ENCODE measurements at places on chromosomes 11 and 22.

GRCh38 chr22:38272373-38273134, at the start of gene TMEM184B:
Gene TMEM184B, minus strand, starts transcription at chr22:38273010. Its CDS starts 25,049 bp downstream, at chr22:38247961.
- DNase-seq, result peak; percentile 75

GRCh38 chr11:72621008-72621610, 53.1 kb downstream of the PDE2A start:
- DNase-seq, result no peak

DNA sequence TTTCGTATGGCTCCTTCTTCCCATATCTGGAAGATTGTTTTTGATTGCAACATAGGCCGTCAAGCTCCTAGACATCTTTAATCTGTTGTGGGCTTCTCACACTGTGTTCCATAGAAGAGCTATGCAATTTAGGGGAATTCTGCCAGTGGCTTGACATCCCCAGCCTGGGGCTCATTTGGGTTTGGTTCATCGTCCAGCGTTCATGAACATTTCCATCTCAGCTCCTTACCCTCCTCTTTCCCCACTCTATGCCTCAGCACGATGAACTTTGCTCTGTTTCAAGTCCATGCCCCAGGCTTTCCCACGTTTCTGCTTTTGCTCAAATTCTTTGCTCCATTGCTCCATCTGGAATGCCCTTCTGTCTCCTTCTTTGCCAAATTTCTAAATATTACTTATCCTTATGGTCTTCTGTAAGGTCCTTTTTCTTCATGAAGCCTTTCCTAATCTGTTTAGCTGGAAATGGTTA, 26.1 kb upstream of the CLMP start:
- no peak for DNase-seq

DNA sequence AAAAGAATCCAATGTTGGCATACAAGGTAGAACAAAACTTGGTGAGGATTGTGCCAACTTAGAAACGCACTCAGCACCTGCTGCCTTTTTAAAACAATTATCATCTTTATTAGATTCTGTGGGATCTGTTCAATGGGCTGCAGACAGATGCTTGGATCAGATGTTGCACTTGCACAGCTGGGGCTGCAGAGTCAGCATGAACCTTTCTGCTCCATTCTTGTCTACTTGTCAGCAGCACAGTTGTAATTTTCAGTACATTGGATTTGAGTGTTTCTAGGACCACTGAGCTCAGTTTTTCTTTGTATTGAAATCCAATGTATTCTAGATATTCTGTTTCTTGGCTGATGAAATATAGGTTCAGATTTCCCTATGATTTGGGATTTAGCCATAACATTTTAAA, 164.5 kb downstream of the LUZP2 start:
- DNase-seq, result no peak

DNA sequence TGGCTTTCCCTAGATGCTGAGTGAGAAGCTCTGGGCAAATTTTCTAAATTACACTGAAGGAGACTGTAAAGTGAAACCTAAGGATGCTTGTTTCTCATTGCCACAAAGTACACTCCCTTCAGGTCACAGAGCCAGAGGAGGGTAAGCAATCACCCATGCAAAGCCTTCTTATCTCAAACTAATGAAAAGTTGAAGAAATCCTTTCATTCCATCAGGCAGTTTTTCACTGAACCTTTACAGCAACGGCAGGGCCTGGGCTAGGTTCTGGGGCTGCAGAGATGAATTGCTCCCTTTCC, 106.2 kb downstream of the RASSF10 start:
- DNase-seq, result no peak

GRCh38 chr22:35633520-35633919, 14.7 kb upstream of the APOL6 start:
- no peak for DNase-seq

DNA sequence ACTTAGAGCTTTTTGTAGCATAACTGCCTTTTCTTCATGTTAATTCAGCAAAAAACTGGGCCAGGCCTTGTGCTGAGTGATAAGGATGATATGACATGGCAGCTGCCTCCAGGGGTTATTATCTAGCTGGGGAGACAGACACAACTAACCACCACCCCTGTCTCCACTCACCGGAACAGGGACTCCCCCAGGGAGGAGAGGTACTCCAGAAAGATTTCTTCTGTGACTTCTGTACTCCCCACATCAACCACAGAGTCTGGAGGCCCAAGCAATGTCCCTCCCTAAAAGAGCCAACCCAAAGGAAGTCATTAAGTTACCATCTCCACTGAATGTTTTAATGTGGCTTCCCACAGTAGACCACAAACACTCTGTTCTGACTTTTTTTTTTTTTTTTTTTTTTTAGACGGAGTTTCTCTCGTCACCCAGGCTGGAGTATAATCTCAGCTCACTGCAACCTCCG, 14.3 kb upstream of the PMM1 start:
- peak; percentile 41 for DNase-seq

GRCh38 chr22:17920145-17920605, 104.2 kb downstream of the MICAL3 start:
- DNase-seq, result no peak

- DNase-seq, result no peak
Observed at GRCh38 chr11:69694781-69695180, 9.0 kb downstream of the FGF19 start.

- no peak for DNase-seq
Observed at GRCh38 chr11:31966846-31967245, 124.0 kb upstream of the RCN1 start.

GRCh38 chr22:32410459-32410858, 1.6 kb downstream of the RTCB start:
- no peak for DNase-seq

GRCh38 chr11:112374486-112375140, 114.0 kb upstream of the PLET1 start:
- DNase-seq, result no peak

- DNase-seq, result no peak
Observed at GRCh38 chr11:10779086-10779485, 28.0 kb downstream of the CTR9 start.

GRCh38 chr11:76266286-76267100, 60.2 kb upstream of the WNT11 start:
- DNase-seq, result no peak

DNA sequence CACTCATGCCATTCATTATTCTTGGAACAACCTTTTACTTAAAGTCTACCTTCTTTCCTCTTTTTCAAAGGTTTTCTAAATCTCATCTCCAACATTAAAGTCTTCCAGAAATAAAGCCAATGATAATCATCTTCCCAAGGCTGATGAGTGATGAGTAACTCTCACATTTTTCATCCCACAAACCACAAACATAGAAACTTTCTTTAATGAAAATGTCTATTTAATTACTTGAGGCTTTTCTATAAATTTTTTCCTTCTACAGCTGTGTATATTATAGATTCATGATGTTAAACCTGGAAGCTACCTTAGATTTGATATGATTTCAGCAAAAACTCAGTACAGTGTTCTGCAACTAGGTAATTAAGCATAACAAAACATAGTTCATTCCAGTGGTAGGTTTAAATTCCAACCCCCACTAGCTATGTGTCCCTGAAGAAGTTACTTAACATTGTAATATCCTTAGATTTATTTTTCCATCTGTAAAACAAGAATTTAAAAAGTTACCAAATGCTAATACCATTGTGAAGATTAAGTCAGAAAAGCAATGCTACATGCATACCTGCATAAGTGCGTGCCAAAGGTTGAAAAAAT, 845.4 kb downstream of the KCNA4 start:
- DNase-seq, result no peak

DNA sequence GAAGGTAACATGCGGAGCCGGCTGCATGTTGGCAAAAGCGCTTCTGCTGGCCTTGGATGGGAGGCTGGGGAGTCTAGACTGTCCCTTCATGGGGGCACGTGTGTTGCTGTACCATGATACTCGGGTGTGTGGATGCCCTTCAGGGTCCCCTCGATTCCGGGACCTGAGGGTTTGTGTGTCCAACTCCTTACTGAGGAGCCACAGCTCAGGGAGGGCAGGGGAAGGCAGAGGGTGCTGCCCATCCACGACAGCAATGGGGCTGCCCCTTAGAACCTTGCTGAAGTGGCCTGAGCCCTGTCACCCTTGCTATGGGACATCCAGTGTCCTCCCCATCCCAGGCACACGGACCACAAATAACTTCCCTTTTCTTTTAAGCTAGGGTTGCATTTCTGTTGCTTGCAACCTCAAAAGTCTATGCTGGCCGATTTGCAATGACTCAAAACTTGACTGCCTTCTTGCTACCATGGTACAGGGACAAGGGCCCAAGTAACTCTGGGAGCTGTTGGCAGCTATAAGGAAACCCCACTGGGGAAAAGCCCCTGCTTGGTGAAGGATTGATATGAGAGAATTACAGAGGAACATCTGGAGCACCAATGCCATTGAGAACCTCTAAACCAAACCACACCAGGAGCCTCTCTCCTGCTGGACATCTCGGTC, 43.8 kb downstream of the RTL6 start:
- no peak for DNase-seq

GRCh38 chr11:69667619-69668604, 7.2 kb downstream of the LTO1 start:
- DNase-seq, result no peak

DNA sequence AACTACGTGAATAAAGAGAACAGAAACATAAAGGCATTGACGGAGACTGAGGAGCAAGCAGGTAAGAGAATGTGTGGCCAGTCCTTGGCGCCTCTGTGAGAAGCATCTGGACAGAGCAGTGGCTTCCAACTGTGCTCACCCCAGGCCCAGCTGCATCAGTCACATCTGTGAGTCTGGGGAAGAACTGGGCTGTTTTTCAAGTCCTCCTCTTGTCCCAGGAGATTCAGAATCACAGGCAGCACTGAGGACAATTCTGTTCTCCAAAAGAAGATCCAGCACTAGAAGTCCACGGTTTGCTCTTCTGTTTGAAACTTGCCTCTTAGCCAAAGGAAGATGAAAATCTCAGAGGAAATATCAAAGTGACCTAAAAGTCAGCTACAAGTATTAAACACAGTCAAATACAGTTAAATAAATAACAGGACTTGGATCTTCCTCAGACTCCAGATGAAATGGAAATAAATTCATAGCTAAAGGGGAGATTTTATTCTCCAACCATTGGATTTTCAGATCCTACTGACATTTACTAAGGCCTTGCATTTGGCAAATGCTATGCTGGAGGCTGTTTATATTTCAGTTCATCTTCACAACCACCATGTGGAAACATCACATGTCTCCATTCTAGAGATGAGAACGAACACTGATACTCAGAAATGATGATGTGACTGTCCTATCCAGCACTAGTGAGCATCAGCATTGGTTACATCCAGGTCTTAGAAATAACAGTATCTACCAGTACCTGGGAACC, 14.1 kb downstream of the FAM181B start:
- no peak for DNase-seq

- no peak for DNase-seq
Observed at GRCh38 chr11:77470971-77471370, 2.9 kb downstream of the PAK1 start.

GRCh38 chr11:7511401-7511800, 2.4 kb upstream of the PPFIBP2 start:
- DNase-seq, result no peak

GRCh38 chr11:6298605-6299004, 21.7 kb downstream of the CAVIN3 start:
- DNase-seq, result no peak

DNA sequence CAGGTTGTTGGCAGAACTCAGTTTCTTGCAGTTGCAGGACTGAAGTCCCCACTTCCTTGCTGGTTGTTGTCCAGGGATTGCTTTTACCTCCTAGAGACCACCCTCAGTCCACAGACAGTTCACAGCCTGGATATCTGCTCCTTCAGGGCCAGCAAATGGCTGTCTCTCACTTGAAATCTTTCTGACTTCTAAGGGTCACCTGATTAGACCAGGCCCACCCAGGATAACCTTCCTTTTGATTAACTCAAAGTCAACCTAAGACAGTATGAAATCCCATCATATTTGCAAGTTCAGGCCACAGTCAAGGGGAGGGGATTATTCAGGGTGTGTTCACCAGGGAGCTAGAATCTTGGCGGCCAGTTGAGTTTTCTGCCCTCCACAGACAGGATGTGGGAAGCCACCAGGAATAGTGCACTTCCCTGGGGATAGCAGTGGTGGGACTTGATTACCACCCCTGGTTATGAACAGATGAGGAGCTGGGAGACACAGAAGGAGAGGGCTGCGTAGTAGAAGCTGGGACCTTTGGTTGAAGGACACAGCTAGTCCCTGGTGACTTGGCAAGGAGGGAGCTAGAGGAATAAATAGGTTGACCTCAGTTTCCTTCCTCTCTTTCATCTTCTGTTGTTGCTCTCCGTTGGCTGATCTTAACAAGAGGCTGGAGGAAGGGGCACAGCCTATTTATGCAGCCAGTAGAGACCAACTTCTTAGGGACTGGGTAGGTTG, 33.4 kb downstream of the MIAT start:
- no peak for DNase-seq

DNA sequence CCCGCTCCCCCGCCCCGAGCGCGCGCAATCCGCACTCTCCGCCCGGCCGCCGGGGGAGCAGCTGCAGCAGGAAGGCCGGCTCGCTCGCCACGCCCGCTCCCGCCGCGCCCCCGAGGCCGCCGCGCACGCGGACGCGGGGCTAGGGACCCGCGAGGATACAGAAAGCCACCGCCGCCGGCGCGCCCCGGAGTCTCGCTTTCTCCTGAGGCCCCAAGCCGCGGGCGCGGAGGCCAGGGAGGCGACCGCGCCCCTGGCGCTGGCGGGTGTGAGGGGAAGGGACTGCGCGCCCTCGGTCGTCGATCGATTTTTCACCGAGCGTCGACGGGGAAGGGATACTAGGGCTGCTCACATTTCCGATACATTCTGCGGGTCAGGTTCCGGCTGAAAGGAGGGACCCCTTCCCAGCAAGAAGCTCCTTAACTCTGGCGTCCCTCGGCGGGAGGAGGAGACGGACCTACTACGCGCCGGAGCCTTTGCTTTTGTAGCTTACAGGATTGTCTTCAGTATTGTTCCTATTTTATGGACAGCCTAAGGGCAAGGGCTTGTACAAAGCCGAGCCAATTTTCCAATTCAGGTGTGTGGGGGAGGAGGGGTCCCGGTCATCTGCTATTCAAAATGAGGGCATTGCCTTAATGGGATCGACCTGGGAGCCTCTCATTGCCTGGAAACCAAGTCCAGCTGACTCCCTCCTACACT, 416 bp upstream of the GAB2 start:
- peak; percentile 66 for DNase-seq

DNA sequence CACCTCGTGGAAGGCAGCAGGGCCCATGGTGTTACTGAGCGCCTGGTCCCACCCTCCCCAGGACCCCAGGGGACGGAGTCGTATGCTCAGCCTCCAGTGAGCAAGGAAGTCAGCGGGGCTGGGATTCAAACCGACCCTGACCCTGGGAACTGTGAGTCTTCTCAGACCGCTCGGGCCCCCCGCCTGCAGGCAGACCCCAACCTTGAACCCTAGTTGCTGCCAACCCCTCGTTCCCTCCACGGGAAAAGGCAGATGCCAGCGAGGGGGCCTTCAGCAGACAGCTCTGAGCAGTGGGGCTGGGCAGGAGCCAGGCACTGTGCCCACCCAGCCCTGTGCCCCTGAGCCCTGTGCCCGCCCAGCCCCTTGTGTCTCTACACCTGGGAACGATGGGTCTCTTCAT, 6.4 kb downstream of the SLC16A8 start:
- DNase-seq, result no peak

DNA sequence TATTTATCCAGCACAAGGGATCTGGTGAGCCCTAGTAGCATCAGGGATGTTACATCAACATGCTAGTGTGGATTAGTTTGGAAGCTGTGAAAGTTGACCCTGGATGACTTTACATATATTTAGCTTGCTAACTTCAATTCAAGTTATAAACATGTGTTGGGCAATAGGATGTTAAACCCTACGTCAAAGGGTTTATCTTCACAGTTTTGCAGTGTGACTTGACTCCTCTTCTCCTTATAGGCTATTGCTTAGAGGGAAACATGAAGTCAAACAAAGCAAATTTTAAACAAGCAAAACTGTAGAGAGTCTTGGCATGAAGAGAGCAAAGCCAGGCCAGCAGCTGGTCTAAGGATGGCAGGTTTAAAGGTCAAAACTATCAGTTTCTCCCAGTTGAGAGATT, 11.3 kb upstream of the CTSC start:
- no peak for DNase-seq

- DNase-seq, result no peak
Observed at GRCh38 chr22:30578481-30578880, 4.0 kb upstream of the GAL3ST1 start.
